ENCODE measurements at places on chromosomes 7 and 10.

DNA sequence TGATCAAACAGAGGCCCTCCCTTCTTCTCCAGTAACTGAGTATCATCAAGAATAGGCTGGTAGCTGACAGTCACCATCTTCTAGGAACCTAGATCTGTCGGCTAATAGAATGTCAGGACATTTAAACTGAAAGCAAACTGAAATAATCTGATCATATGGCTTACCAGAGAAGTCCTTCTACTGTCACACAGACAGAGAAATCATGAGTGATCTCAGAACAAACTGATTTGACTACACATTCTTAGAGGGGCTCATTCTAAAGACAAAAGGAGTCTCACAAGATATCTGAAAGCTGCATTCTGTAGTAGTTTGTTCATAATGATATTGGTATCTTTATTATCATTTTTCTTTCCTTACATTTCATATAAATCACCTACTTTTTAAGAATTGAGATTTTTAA is 130.9 kb upstream of the ADCY1 start:
- DNase-seq, result no peak

- no peak for DNase-seq
Observed at GRCh38 chr7:50272808-50273207, 31.7 kb upstream of the IKZF1 start.

- DNase-seq, result peak; percentile 11
Observed at GRCh38 chr7:158541346-158542010, 46.1 kb downstream of the PTPRN2 start.

GRCh38 chr7:103487419-103487818 is 41.4 kb upstream of the SLC26A5 start:
- no peak for DNase-seq

DNA sequence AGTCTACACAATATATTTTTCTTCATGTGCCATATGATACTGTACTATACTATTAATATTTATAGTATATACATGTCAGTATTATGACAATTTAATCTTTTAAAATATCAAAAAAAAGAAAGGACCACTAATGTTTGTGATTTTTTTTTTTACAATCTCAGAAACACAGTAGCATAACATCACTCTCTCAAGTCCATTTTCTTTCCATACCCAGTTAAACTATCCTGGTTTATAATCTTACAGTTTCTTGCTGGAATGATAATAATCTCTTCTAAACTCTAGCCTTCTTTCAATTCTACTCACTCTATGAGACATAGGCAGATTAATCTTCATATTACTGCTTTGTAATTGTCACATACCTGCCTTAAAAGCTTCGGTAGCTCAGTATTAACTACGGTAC is 8.9 kb upstream of the PHYHIPL start:
- DNase-seq, result no peak

GRCh38 chr10:132918617-132919373 is 23.6 kb downstream of the CFAP46 start:
- no peak for DNase-seq

DNA sequence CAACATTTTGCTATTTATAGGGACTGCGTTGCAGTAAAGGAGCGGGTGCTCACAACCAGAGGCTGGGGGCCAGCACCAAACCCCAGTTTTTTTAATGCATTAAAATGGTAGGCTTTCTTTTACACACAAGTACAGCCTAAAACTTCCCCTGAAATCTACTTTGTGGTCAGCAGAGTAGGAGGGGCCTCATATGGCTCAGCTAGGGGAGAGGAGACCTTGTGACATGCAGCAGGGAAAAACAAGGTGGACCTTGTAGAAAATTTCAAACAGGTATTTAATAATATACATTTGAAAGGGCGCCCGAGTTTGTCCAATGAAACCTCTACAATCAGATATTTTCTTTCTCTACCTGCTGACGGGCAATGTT is 1.4 kb downstream of the CCDC136 start:
- DNase-seq, result no peak

DNA sequence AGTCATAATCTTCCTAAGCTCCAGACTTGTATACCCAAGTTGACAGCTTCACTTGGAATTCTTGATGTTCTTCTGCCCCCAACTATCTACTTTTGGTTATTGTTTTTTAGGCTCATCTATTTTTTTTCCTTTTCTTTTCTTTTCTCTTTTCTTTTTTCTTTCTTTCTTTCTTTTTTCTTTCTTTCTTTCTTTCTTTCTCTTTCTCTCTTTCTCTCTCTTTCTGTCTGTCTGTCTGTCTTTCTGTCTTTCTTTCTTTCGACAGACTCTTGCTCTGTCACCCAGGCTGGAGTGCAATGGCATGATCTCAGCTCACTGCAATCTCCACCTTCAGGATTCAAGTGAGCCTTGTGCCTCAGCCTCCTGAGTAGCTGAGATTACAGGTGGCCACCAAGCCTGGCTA is 36.5 kb downstream of the KMT2E start:
- no peak for DNase-seq

DNA sequence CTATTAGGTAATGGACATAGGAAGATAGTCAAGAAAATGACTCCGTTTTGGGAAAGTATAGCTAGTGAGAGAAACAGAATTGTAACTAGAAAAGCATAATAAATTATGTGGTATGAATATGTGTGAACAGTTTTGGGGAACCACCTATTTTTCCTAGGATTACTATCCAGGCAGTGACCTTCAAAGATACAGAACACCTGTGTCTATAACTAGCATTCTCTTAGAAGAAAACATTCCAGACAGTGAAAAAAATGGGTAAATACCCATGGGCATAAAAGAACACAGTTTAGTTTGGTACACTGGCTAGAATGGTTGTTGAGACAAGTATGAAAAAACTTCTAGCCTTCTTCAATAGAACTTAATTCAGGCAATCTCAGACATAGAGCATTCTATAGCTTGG is 690.8 kb downstream of the MAGI2 start:
- no peak for DNase-seq

DNA sequence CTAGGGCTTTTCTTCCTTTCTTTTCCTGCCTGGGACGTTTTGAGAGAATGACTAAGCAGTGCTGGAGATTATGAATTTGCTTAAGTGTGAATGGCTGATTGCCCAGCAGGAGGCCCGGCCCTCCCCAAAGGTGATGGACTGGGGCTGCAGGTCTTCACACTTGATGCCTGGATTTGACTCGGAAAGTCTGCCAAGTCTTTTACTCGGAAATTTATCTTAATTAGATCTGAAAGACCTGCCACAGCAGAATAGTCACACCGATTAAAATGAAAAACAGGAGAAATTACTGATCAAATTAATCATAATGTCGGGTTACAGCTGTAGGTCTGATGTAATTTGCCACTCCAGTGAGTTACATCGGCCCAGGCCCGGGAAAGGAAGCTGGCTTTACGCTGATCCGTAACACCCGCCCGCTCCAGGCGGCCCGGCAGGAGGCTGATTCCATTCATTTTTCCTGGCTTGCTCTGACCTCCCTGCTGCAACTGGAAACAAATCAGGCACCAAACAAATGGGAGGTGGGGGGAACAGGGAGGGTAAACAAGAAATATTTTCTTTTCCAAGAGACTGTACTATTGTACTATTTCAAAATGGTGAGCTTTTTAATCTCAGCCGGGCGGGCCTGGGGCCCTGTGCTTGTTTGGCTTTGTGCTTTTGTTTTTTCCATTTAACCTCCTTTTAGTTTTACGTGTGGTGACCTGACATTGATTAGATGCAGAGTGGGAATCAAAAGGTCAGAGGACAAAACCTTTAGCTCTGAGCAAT is 212.4 kb upstream of the YAE1 start:
- DNase-seq, result no peak

- peak; percentile 21 for DNase-seq
Observed at GRCh38 chr7:74453322-74454011, at the start of gene GTF2IRD1. Gene GTF2IRD1, plus strand, starts transcription at chr7:74453906. Its CDS starts 54,175 bp downstream, at chr7:74508081.

DNA sequence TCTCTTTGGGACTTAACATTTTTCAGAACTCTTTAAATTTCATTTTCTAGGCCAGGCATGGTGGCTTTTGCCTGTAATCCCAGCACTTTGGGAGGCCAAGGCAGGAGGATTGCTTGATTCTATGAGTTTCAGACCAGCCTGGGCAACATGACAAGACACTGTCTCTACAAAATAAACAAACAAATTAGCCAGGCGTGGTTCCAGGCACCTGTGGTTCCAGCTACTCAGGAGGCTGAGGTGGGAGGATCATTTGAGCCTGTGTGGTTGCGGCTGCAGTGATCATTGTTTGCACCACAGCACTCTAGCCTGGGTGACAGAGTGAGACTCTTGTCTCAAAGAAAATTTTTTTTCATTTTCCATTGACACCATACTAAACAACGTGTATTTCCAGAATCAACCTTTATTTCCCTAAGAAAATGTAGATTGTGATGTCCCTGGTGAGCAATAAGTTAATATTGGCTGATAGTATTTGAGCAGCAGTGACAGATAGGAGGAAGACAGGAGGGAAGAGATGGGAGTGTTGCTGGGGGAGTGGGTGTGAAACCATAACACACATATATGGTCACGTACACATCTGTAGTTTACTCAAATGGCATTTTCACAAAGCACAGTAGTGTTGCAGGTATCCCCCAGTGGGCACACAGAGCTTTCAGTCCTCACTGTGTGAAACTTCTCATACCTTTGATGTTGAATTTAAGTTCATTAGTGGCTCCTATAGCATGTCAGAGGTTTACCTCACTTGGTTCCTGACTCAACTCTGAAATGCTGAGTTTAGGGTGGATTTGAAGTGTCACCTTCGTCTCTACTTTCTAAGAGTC is 205.6 kb downstream of the AUTS2 start:
- no peak for DNase-seq

- DNase-seq, result no peak
Observed at GRCh38 chr7:80827239-80827633, 91.6 kb downstream of the SEMA3C start.

DNA sequence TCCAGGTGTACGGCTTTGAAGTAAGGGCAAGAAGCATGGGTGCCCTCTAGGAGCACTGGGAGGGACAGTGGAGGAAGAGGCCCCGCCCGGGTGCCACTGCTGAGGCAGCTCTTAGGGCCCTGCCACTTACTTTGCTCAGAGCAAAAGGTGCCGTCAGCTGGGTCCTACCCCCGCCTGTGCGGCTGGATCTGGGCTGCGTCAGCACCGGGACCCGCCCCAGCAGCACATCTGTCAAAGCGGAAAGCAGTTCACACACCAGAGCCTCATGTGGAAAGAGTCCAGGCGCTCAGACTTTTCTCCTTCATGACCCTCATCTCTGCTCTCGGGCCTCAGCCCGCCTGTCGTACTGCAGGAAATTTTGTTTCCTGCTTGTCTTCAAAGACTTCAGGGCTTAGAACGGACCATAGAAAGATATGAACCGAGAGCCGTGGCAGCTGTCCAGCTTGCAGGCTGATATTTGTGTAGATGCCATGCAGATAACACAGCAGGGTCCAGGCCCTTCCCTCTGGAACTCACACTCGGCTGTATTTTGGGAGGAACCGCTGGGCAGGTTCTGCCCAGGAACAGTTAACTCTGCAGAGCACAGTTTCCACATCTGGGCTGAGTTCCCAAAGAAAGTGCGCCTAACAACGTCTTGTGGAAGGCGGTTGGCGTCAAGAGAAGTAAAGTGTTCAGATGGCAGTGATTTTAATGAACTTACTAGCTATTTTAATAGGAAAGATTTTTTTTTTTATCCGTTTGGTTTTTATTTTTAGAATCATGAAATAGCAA is 44.3 kb upstream of the PRKAR1B start:
- DNase-seq, result no peak

DNA sequence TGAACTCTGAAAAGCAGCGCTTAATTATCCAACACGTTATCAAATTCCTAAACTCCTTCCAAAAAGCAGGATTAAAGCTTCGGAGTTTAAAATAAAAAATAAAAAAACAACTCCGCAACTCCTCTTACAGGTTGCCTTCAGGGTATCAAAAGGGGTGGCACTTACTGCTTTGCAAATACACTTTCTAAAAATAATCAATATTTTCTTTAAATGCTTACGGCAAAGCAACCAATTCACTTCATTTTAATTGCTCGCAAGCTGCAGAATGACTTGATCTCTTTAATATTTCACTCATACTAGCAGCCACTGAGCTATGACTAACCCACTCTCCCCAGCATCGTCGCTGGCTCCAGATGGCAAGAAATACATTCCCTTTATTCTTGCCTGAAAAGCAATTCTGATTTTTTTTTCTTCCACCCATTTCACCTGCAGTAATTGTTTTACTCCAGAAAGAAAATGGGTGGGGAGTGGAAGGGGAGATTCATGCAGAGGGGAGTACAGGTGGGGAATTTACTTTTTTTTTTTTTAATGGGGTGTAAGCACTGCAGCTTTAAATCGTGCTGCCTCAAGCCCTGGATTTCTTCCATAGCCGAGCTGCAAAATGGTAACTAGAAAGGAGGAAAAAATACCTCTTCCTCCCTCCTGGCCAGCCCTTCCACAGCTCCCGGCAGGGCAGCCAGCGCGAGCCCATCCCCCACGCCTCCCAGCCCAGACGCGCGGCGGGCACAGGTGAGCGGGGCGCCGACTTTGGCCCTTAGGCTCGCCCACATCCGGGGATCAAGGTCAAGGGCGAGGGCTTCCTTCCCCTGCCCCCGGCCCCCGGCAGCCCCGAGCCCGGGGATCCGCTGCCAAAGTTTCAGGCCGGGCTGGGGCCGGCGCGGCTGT is 54.2 kb upstream of the FHIP2A start:
- DNase-seq, result no peak

- DNase-seq, result no peak
Observed at GRCh38 chr7:158760936-158761335, 56.3 kb upstream of the NCAPG2 start.

GRCh38 chr7:116505278-116505677 is 5.7 kb downstream of the CAV2 start:
- no peak for DNase-seq

DNA sequence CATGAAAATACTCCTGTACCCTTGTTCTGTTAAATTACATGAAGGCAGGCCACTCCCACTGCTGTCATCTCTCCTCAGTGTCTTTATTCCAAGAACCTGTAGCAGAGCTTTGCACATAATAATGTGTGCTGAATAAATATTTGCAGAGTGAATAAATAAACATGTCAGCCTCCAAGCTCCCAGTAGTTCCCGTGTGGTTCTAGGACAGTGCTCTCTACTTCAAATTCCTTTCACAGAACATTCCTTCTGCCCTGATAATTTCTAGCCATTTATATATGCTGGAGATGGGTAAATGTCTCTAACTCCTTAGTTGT is 20.3 kb upstream of the HYAL4 start:
- no peak for DNase-seq

DNA sequence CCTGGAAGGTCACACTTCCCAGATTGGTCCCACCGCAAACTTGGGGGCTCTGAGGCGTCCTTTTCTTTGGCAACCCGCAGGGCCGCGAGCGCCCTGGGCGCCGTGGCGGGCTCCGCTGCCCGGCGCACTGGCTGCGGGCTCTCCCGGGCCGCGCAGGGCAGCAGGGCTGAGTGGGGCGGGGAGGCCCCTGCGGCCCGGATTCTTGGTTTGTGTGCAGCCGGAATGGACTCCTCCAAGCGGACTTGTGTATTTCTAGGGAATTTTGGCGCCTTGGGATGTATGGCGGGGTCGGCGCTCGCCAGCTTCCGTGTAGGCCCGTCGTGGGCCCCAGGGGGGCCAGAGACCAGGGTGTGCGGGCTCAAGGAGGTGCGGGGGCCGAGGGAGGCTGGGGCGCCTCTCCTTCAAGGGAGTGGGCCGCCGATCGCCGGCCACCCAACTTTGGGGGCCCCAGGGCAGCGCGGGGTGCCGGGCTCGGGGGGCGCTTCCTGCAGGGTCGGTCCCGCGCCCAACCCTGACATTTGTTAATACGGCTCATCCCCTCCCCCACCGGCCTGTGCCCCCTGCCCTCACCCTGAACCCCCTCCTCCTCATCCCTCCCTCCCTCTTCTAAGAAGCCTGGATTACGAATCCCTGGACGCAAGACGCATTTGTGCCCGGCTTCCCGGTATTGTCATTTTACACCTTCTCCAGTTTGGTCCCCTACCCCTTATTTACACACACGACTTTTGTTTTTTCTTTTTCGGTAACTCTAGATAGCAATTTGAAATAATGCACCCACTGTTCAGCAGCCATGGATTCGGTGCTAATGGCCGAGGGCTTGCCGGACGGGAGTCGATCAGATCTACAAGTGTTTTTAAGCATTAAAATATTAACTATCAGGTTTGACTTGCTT is 2.5 kb downstream of the TCF7L2 start:
- no peak for DNase-seq

All from stimulated activated CD8-positive, alpha-beta memory T cell treated with anti-CD3 and anti-CD28 coated beads, Interleukin-4, amount 100 ng/mL, for 24 hours (primary cell).